Stimulated activated CD4-positive, alpha-beta T cell treated with anti-CD3 and anti-CD28 coated beads, Interleukin-15, amount 100 ng/mL, for 1 hour (primary cell): ENCODE measurements at places on chromosomes 5 and 9.

GRCh38 chr5:127699416-127699815, 3.8 kb upstream of the CCDC192 start:
- no peak for DNase-seq

DNA sequence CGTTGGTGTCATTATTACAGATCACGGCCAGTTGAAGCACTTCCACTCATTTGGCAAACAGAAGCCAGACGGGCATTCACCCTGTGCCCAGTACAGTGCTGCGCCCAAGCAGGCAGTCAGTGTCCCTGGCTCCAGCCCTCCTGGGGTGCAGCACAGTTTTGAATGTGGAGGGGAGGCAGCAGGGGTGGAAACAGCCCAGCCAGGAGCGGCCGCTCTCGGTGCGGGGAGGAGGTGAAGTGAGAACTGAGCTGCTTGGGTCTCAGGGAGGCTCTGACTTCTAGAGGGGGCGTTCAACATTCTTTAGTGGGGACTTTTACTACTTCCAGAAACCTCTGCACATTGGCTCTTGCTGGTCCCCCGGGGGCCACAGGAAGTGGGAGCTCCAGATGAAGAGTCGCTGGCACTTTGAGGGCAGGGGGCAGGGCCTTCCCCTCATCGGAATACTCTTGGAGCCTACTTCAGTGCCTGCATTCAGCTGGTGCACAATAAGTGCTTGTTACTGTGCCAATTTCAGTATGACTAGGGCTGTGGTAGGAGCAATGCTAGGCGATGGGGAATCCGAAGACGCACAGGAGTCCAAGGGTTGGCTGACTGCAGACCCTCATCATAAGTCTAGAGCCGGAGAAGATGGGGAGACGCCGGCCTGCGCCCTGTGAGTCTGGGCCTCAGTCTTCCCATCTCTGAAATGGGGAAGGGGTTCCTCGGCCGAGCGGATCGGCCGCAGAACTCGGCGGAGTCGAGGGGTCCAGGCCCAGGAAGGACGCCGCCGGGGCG, 492 bp upstream of the NEK6 start:
- no peak for DNase-seq

DNA sequence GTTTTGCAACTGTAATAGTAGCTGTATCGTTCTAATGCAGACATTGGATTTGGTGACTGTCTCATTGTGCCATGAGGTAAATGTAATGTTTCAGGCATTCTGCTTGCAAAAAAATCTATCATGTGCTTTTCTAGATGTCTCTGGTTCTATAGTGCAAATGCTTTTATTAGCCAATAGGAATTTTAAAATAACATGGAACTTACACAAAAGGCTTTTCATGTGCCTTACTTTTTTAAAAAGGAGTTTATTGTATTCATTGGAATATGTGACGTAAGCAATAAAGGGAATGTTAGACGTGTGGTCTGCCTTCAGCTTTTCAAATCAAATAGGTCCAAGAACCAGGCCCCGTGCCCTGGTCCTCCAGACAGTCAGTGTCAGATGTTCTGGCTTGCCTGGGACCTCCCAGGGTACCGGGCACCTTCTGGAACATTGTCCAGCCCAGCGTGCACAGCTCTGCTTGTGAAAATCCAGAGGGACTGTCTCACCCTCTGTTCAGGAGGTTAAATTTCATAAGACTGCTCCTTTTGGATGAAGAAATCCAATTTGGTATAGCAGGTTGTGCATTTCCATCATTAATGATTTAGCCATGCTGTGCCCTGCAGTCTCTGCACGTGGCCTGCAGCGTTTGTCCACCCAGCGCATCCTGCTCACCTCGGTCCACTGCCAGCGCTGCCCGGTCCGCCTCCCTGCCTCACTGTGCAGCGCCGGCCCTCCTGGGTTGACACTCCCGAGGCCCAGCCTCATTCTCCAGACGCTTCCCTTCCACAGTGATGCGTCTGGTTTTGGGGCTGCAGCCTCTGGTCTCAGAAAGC, 6.6 kb upstream of the AHRR start:
- no peak for DNase-seq

- DNase-seq = no peak
These were observed 182.2 kb upstream of the TARS1 start for GRCh38 chr5:33258553-33258952.

DNA sequence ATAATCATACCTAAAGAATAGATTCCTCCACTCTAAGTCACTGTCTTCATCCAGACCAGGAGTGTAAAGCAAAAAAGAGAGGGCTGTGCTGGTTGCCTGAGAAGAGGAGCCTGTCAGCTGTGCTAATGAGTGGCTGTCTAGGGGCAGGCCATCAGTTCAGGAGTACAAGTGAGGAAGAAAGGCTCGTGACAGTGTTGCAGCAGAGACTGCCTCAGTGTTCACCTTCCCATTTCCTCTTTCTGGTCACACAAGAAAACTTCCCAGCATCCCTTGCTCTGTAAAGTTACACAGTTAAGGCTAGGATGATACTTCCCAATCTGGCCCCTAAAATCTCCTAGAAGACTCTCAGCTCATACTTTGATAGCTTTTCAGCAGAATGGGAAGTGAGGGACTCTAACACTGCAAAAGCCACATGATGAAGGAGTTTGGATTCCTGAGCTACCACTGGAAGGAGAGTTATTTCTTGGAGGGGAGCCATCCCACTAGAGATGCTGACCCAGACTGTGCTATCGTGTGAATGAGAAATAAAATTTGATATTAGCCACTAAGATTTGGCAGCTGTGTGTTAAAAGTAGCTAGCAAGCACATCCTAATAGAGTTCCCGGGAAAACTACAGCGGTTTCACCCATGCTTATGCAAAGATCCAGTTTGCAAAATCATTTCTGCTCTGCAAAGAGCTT, 67.1 kb downstream of the ADAMTS12 start:
- DNase-seq = no peak

GRCh38 chr9:133031496-133031911, 707 bp downstream of the GTF3C5 start:
- no peak for DNase-seq

- no peak for DNase-seq
These were observed 48.3 kb upstream of the TRAF1 start for GRCh38 chr9:120974921-120975320.

DNA sequence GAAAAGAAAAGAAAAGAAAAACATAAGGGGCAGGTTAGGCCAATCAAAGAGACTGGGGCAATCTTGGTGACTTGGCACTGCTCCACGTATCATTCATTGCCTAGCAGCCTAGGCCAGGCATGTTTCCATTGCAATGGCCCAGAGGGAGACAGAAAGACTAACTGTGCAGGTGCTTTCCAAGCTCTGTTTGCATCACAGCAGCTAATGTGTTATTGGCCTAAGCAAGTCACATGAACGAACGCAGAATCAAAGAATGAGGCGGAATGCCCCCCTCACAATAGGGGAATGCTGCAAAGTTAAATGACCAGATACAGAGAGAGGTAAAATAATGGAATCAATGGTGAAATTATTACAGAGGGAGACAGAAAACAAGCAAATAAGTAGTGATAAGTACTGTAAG, 11.1 kb upstream of the VPS13A start:
- DNase-seq = no peak

DNA sequence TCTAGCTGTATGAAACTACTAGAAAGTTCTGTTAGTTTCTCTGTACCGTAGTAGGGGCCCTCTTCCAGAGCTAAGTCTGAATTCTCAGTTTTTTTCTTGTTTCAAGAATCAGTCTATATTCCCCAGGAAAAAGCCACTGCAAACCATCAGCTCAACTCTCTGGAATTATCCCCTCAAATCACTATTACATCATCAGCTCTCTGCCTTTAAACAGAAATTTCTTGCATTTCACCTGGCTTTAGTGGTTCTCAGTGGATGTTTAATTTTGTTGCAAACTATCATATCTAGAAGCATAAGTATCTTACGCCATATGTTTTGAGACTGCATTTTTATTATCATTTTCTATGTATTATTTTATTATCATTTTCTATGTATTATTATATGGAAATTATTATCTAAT, 55.2 kb upstream of the PPP2CA start:
- DNase-seq = no peak

GRCh38 chr9:97802276-97802675, 50.8 kb upstream of the FOXE1 start:
- DNase-seq = no peak

GRCh38 chr5:134574521-134574920, 49.1 kb downstream of the JADE2 start:
- no peak for DNase-seq

DNA sequence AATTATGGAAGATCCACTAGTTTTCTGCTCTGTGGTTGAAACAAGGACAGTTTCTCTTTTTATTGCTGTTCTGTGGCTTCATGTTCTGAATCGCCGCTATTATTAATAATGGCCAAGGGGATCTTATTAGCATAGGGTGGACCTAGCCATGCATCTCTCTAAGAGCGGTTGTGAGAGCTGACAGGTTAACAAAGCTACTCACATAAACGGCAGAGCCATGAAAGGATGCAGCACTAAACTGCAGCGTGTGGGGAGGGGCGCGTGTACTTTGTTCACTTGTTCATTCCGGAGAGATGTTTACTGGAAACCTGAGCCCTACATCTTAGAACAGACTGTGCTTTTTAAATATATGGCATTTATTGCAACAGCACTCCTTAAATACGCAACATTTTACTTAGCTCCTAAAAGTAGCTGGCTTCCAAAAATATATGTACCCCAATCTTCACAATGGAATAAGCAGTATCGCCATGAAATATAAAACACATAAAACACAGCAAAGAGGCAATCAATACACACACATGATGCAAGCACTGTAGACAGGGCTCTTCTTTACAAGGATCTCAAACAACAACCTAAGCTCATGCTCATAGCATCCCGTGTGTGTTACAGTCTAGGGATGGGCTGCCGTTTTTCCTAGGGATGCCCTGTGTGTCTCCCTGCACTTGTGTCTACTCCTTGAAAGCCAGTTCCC, 424.6 kb downstream of the MED10 start:
- DNase-seq = no peak

DNA sequence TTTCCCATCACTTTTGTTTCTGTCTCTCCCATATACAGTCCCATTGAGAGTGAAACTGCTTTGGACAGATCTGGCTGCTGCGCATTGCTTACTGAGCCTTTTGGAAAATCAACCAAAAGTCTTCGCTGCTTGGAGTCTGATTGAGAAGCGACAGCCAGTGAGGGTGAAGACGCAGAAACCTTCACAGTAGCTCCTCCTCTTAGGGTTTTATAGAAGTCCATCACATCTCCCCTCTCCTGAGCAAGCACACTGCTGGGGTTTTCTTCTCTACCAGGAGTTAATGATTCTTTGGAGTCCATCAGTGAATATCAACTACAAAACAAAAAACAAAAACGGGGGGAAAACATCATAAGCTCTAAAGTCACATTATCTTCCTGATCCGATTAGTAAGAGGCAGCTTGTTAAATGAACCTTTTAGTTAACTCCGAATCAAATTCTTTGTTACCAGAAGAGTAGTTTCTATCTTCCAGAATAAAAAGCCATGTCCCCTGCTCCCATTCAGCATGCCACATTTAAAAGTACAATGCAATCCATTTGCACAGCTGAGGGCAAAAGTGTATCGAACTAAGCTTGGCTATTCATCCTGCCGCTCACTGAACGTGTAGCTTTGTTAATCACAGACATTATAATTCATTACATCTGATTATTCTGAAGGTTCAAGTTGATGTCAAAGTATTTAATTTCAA, 2.8 kb downstream of the NR3C1 start:
- no peak for DNase-seq

- DNase-seq = no peak
These were observed 11.3 kb downstream of the WWC1 start for GRCh38 chr5:168302785-168303184.

GRCh38 chr9:134789168-134789567, 91.4 kb upstream of the FCN2 start:
- no peak for DNase-seq
